ENCODE measurements at places on chromosomes 3 and 15.

DNA sequence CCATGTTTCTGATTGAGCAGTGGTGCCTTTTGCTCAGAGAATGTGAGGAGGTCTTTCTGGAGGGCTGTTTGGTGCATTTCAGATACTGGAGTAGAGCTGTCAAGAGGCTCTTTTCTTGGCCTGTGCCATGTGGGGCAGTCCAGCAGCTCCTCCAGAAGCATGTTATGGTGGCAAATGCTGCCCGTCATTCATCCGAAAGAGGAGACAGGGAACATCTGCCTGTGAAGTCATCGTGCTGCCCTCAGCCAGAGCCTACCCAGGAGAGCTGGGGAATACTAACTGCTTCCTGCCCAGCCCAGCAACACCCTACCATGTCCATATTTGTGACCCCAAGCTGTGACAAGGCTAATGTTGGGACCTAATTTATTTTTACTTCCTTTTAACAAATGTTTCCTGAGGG, 82.2 kb upstream of the SLC6A6 start:
- no peak for DNase-seq

DNA sequence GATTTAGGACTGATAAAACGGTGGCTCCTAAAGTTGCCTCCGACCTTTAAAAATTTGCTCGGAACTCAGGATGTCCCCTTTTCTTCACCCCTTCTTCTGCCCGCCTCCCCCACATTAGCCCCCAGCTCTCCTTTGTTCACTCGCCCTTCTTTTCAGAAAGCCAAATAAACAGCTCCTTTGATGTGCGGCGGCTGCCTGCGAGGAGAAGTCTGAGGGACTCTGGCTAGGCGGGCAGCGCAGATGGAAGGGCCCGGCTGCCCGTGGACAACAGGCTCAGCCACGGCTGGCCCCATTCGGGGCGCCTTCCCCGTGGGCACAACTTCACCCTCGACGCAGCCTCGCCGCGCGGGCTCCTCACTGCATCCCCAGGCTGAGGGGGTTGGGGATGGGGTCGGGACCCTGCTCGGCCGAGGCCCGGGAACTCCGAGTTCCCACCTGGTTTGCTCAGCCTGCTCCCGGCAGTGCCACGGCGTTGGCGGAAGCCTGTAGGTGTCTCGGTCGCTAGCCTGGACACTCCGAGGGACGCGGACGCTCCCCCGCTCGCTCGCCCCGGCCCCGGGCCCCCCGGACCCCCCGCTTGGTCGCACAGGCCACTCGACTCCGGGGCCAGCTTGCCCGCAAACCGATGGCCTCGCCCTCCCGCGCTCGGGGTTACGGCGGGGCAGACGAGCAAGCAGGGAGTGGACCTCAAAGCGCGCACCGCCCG, 897 bp upstream of the TLE3 start:
- peak; percentile 90 for DNase-seq

GRCh38 chr3:78287085-78287484, 1247.2 kb downstream of the ROBO2 start:
- no peak for DNase-seq

DNA sequence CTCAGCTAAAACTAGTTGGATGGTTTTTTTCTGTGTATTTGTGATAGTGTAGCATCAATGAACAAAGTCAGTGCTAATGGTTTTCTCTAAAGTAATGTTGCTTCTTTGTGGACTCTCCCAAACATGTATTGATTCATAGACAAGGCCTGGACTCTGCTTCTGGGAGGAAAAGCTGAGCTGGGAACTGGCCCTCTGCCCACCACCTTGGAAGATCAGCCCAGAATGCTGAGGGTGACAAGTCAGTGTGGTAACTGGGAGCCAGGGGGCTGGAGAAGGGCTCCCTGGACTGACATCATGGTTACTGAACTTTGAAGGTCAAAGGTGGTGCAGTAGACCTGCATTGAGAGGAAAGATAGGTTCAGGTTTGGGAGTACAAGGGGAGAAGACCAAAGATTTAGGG, 3.0 kb downstream of the ARHGAP31 start:
- no peak for DNase-seq

GRCh38 chr3:108312656-108313055, 16.3 kb downstream of the HHLA2 start:
- DNase-seq = no peak

GRCh38 chr15:94847325-94847724, 616.0 kb downstream of the MCTP2 start:
- no peak for DNase-seq
